Skin of body (tissue), 3 donors: ENCODE measurements at places on chromosomes 4 and X. TPM values are rescaled to one million over a fixed set of nuclear protein-coding genes. Genes with fewer than 3 reads are reported as not detected.

The PLP2 gene
- total RNA-seq, result 24.7 TPM

The SMIM10 gene
- 2.3 TPM for total RNA-seq

The ITIH6 gene
- 0.10 TPM for total RNA-seq

The GAGE12H gene
- total RNA-seq, result not detected

The FAM241A gene
- total RNA-seq, result 2.9 TPM

The CT45A2 gene
- total RNA-seq, result not detected

The REELD1 gene
- 0.20 TPM for total RNA-seq

The NUDT10 gene
- 2.3 TPM for total RNA-seq

The MAGEB17 gene
- not detected for total RNA-seq

The SAP30 gene
- 10.9 TPM for total RNA-seq

The SUPT20HL2 gene
- total RNA-seq, result not detected

GRCh38 chr4:3429651-3430050 lies 12.1 kb upstream of the HGFAC start:
- DNase-seq, result no peak

- DNase-seq, result no peak
These were observed 18.0 kb downstream of the CDKL2 start for GRCh38 chr4:75612306-75612705.

- DNase-seq, result no peak
These were observed 158.8 kb upstream of the NDST4 start for GRCh38 chr4:115272185-115272584.

DNA sequence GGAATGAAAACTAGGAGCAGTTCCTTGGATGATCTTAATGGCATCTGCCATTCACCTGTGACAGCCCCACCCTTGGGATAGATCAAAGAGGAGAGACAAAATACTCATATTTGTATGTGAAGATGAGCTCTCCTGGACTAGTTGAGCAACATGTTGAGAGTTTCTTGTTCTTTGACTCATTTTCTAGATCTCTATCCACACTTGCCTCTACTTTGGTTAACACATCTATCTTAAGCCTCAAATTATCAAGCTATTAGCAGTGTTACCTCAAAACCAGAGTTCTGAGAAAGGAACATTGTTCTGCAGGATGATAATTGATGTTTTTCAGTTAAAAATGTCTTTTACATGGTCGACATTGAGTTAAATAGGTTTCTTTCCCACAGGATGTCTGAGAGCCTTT lies 94.2 kb upstream of the TEX13D start:
- DNase-seq, result no peak

DNA sequence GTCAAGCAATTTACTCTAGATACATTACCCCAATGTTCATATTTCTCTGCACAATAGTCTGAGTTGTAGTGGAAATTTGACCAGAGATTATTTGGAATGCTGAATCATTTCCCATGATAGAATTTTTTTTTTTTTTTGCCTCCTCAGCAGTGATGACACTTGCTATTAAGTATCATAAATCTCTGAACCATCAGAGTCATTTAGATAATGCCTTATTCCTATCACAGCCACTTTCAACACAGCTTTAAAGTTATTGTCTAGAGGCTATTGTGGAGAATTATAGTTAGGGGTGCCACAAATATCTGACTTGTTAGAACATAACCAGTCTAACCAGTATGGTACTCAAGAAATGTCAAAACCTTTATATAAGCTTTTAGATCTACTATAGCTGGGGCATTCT lies 79.8 kb downstream of the LCORL start:
- DNase-seq, result no peak

DNA sequence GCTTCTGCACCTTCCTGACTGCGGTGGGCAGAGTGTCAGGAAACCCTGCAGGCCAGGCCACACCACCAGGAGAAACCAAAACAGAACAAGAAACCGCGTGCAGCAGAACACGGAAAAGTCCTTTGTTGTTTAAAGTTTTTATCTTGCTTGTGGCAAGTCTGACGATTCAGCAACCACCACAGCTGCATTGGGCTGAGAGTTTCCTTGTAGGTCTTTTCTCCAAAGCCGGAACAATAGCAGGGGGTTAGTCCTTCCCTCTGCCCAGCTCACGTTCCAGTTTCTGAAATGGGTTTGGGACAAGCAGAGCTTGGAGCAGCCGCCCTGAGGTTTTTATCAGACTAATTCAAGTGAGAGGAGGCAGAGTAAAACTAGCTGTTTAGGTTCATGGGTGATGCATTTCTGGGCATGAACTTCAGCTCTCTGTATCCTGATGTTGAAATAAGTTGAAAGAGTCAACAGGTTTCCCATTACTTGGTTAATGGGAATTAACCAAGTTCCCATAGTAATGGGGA lies 216.9 kb downstream of the PTTG2 start:
- no peak for DNase-seq

GRCh38 chrX:57286507-57287251 lies at the start of gene FAAH2:
TSS of gene FAAH2 (plus strand) at chrX:57286706. CDS start at chrX:57286826, 120 bp downstream.
- no peak for DNase-seq

DNA sequence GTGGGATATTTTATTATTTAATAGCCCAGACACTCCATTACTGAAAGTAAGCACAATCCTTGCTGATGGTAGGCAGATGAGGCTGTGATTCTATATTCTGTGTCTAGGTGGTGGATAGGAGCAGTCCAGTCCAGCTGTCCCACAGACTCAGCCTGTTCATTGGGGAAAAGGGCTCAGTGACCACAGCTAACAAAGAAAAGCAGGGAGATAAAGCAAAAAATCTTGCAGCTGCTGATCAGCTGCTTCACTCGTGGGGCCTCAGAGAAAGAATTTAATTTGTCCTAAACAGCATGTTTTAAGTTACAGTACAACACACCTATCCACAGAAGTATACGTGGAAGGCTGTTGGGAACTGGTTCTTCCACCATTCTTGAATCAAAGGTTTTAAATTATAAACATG lies 40.7 kb upstream of the ANK2 start:
- no peak for DNase-seq

DNA sequence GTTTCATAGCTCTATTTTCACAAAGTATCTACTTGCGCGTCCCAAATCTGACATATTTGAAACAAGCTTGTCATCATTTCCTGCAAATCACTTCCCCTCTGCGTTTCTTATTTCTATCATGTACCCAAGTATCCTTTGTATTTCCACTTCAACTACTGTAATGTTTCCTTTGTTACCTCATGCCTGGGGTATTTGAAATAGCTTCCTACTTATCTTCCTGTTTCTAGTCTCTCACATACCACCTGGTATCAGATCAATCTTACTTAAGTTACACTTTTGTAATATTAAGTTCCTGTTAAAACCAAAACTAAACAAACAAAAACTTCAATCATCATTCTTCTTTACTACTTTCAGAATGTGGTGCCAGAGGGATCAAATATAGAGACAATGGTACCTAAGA lies 93.6 kb upstream of the SMAD1 start:
- DNase-seq, result no peak

DNA sequence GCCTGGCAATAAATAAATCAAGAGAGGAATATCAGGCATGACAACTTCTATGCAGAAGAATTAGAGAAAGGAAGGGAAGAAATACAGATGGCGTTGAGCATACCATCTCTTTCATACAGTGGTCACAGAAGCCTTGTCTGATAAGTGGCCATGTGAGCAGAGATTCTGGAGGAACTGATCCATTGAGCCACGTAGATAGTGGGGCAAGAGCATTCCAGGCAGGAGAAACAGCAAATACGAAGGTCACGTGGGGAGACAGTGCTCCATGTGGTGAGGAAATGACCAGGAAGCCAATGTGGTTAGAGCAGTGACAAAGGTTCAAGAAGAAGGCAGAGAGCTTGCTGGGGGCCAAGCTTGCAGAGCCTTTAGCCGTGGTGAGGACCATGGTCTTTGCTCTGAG lies 226.7 kb upstream of the NOCT start:
- no peak for DNase-seq

DNA sequence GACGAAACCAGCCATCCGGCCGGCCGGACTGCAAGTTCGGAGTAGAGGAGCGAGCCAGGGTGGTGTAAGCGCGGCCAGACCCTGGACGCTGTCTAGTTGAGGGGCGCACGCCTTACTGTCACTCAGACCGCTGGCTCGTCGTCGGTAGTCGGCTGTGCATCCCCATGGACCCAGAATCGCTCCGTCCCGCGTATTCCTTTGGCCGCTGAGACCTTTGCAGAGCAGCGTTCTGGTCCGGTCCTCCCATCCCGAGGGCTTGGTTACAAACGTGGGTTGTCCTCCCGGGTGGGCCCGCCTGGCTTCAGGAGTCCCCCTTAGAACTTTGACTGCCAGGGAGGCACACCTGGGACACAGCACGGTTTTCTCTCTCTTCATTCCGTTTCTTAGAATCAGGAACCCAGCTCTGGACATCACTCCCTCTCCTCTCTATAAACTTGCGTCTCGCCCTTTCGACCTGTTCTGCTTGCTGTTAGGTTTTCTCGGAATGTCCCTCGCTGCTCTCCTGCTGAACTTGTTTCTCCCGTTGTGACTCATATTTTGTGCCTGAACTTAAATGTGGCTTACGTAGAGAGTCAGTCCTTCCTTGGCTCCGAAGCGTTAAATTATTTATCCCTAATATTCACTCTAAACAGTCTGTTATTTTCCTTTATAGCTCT lies 672 bp downstream of the PGM2 start:
- DNase-seq, result no peak

DNA sequence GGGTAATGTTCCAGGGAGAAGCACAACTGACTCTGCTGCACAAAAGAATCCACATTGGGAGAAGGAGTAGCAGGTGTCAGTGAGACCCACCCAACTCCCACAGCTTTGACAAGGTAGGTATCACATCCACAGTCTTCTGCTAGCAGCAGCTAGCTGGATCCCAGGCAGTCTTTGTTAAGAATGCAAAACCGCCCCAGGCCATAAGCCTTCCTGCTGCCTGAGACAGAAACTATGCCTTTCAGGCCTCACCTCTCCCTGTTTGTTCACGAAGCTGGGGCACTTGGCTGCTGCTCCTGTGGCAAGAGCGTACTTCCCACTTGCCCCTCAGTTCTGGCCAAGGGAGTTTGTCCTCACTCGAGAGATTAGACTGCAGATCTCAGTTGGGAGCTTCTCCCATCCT lies 21.4 kb downstream of the RRAGB start:
- DNase-seq, result no peak
